ENCODE measurements at places on chromosomes 6 and 20.

DNA sequence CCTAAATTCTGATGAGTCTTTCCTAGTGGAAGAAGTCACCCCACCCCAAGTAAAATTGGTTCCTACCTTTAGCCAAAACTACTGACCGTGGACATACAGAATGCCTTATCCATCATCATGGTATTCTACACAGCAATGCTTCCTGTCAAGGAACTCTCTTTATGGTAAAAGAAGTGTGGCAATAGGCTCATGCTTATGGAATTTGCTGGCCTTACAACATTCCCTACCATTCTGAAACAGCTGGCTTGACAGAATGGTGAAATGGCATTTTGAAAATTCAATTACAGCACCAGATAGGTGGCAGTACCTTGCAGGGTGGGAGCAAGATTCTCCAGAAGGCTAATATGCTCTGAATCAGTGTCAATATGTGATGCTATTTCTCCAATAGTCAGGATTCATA lies 41.8 kb upstream of the BACH2 start:
- no peak for ATAC-seq

GRCh38 chr6:67971812-67972211 lies 663.3 kb upstream of the ADGRB3 start:
- ATAC-seq: no peak

DNA sequence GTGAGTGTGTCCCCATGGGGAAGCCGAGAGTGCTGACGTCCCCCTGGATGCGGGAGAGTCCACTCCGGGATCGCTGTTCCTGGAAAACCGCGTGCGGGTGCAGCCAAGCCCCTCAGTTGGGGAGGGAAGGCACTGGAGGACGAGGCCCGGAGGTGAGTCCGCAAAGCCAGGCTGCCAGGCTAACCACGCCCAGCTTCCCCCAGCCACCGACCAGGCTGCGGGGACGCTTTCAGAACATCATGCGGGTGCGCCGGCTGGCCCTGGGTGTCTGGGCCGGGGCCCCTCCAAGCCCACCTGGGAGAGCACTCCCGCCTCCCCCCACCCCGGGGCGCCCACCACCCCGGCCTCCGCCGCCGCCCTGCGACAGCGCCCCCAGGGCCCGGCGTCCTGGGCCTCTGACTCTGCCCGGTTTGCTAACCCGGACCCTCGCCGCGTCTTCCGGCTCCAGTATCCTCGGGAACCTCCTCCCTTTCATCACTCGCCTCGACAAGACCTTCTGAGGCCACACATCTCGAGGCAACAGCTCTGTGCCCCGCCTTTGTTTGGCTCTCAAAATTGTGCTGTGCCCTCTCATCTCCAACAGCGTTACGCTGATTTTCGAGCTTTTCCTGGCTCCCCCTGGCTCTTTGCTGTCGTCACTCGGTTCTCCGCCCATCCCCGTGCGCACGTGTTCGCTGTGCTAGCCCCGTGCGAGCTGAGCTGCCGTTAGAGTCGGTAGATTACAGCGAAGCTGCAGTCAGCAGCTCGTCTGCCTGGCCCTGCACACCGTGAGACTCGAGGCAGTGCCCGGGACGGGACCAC lies 47.1 kb upstream of the ENTPD6 start:
- ATAC-seq: peak; percentile 88

- ATAC-seq: peak; percentile 98
These were observed 5.2 kb upstream of the NRSN2 start for GRCh38 chr20:341682-342081.

GRCh38 chr6:92270365-92270764 lies 1149.0 kb downstream of the EPHA7 start:
- ATAC-seq: no peak

- ATAC-seq: no peak
These were observed 201.8 kb downstream of the DHX35 start for GRCh38 chr20:39163993-39164392.

DNA sequence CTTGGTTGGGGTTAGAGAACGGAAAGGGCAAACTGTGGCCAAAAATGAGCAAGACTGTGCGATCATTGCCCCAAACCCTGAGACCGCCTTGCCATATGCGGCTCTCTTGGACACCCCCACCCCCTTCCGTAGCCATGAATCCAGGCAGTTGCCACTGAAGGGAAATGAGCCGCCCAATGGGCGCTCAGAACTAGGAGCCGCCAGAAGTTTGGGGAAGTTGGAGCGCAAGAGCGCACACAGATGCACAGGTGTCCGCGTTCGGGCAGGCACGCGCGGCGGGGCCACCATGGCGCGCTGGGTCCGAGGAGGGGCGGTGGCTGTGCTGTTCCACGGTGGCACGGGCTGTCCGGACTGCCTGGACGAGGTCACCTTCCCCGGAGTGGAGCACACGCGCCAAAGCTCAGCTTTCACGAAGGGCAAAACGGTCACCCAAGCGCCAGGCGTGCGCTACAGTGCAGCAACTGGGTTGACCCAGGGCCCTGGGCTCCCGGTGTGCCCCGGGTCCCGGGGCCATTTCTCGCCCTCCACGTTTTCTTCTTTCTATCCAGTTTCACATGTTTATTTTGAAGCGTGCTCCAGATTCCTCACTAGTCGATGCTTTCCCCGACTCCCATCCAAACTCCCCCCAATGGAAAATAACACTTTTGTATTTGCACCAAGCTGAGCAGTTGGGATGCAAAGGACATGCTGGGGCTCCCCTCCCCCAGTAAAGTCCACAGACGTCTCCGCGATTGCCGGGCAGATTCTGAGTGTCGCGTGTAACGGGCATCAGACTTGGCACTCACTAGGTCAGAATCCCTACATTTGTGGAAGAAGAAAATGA lies 906 bp upstream of the PDE10A start:
- ATAC-seq: no peak

GRCh38 chr6:53896196-53896595 lies 101.4 kb downstream of the LRRC1 start:
- ATAC-seq: no peak

DNA sequence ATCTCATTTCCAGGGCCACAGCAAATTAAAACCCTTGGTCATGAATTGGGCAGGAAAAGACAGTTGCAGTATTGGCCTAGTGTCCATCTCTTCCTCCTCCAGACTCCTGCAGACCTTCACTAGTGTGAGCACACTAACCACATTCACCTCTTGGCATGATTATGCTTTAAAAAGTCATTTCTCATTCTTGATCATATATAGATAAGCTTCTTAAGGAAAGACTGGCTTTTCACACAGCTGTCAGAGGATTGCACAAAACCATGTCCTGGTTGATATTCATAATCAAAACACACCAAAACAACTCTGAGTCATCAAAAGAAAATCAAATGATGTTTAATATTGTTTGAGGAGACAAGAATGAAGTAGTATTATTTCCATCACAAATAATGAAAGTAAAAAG lies 52.1 kb downstream of the TMEM200A start:
- ATAC-seq: no peak

DNA sequence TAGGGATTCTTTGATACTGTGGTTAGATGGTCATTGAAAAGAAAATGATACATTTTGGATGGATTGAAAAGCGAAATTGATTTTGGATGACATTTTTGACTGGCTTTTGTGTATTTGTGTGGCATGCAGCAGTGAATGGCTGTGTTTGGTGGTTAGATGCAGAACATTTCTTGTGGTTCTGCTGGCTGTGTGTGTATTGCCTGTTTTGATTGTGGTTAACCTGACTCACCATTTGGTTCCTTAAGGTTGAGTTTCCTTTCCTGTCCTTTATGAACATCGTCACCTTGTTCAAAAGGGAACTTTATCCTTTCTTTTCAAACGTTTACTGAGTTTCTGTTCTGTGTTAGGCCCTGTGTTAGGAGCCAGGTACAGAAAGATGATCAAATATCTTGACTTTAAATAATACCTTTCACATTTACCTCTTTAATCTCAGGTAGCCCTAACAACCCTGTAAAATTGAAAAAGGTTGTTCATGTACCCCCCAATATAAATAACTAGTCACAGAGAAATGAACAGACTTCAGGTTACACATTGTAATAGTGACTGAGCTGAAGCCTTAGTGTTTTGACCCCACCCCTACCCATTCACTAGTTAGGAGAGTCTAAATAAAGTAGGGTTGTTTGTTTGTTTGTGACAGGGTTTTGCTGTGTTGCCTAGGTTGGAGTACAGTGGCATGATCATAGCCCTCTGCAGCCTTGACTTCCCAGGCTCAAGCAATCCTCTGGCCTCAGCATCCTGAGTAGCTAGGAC lies 23.8 kb downstream of the ANKS1A start:
- peak; percentile 99 for ATAC-seq

- no peak for ATAC-seq
These were observed 100.4 kb downstream of the PXDC1 start for GRCh38 chr6:3650959-3651697.

GRCh38 chr6:8026800-8027199 lies 37.4 kb downstream of the BLOC1S5 start:
- no peak for ATAC-seq

- no peak for ATAC-seq
These were observed 121.1 kb downstream of the FOXA2 start for GRCh38 chr20:22462975-22463914.

- ATAC-seq: no peak
These were observed 82.2 kb upstream of the SLC2A12 start for GRCh38 chr6:134134654-134135053.

DNA sequence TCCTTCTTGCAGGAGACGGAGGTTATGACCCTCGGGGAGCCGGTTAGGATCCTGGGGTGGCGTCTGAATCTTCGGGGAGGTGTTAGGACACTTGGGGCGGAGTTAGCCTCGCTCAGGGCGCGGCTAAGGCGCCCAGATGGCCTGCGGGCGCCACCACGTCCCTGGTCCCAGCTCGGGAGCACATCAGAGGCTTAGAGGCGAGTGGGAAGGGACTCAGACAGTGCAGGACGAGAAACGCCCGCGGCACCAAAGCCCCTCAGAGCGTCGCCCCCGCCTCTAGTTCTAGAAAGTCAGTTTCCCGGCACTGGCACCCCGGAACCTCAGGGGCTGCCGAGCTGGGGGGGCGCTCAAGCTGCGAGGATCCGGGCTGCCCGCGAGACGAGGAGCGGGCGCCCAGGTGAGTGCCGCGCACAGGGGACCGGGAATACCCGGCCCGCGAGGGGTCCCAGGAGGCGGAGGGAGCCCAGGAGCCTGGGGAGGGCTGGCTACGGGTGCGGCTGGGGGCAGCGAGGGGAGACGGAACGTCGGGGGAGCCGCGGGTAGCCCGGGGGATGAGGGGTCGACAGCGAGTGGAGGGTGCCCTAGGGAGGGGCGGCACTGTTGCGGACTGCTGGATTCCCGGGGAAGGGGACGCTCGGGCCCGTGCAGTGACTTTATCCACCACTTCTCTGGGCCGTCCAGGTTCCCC lies at the start of gene HCK:
Gene HCK, plus strand, starts transcription at position 153 of the 688 bp plus-strand sequence.
- ATAC-seq: peak; percentile 42

DNA sequence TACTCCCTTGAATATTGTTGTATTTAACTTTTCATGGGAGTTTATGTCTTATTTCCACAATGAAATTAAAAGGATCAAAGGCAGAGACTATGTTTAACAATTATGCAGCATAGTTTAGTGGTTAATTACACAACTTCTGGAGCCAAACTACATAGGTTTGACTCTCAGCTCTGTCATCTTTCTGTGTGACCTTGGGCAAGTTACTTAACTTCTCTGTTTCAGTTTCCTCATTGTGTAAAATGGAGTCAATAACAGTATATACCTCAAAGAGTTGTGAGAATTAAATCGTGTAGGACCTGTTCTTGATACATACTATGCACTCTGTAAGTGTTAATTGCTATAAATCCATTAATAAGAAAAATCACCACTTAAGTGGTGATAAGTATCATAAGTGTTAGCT lies 48.3 kb downstream of the BTBD9 start:
- ATAC-seq: no peak

- no peak for ATAC-seq
These were observed 2.0 kb downstream of the TBX18 start for GRCh38 chr6:84762220-84763002.

DNA sequence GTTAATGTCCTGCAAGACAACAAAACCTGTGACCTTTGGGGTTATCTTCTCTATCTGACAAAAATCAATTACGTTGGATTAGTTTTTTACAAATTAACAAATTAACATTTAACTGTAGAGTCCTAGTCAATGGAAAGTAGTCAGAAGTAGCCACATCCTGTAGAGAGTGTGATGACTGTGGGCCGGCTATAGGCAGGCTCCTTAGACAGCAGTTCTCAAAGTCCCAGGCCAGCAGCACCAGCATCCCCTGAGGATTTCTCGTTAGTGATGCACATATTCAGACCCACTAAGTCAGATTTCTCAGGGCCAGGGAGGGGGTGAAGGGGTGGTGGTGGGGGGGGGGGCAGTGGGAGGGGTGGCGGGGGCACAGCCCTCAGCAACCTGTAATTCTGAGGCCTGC lies 37.2 kb downstream of the ZNF341 start:
- ATAC-seq: no peak

DNA sequence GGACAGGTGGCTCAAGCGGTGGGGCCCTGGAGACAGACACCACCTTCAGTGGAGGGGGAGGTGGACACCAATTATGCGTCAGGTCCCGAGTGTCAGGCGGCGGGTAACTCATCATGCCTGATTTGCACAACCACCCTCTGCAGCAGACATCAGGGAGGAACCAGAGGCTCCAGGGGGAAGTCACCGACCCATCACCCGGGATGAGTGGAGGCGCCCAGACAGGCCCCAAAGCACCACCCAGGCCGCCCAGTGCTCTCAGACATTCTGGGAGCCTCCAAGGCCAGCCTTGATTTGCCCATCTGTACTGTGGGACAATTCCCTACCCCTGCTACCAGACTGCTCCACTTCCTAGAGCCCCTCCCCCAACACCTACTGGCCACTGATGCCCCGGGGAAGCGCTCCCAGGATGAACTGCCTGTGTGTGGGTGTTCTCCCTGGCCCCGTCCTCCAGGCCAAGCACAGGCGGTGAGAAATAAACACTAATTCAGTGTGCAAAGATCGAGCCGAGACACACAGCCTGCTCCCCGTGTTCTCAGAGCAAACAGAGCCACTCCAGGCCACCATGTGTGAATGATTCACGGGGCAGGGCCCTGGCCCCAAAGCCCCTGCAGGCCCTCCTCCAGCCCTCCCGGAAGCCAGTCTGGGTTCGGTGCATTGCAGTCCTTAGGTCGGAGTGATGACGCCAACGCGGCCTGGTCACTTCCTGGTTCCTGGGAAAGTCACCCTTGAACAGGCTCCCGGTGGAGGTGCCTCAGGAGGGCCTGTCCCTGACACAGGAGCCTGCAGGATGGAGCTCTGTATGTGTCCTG lies 107.2 kb downstream of the ASXL1 start:
- ATAC-seq: no peak

- no peak for ATAC-seq
These were observed 540.7 kb downstream of the BCKDHB start for GRCh38 chr6:80647156-80647555.

Measured in activated T-helper 17 cell treated with anti-CD3 and anti-CD28 coated beads, Interleukin-2, amount 50 U/mL, for 72 hours (primary cell).